ENCODE measurements at places on chromosomes 1 and 21. TPM values are rescaled to one million over a fixed set of nuclear protein-coding genes. Genes with fewer than 3 reads are reported as not detected.
A peak's percentile ranks its signal among the peaks of the same experiment; 100 is the strongest.

CNKSR1 gene
- 1.7 TPM for polyA plus RNA-seq

TMPRSS15 gene
- 0.38 TPM for polyA plus RNA-seq

C1QB gene
- 85.4 TPM for polyA plus RNA-seq

C1orf115 gene
- polyA plus RNA-seq, result 23.8 TPM

DNA sequence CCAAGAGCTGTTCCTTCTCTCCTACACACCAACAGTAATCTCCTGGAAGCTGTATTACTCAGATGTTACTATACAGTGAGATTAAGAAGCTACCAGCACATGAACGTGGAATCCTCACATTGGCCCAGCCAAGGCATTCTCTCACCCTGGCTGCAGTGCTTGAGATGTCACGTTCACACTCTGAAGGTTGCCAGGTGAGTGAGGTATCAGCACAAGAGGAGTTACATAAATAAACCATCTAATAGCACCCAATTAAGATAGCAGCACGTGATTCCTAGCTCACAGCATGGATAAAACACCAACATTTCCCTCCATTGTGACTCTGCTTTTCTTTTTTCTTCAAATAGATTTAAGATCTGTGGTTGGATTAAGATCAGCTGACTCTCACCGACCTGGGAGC is 182.8 kb downstream of the PLPP3 start:
- no peaks in the 10 kb centered on the region for H3K4me1 ChIP-seq
- no peaks in the 10 kb centered on the region for H3K27me3 ChIP-seq
- no peaks in the 10 kb centered on the region for H3K36me3 ChIP-seq
- H3K27ac ChIP-seq, result no peak overlapping the region
- no peak overlapping the region for H3K4me3 ChIP-seq

UBIAD1 gene
- polyA plus RNA-seq, result 15.5 TPM

DNA sequence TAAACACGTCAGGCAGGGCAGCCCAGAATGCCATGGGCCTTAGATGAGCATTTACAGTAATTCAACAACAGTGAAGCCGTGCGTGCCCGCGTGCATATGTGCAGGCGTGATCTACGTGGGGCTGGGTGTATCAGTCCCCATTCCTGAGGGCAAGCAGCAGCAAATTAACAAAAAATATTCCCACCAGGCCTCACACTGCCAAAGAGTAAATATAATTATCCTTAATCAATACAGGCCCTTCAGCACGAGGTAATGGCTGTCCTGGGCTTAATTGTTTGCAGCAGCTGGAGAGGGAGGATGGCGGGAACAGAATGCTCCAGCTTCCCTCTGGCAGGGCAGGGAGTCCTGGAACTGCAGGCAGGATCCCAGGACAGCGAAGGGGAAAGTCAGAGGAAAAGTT is 91.8 kb downstream of the DDX20 start:
- H3K4me3 ChIP-seq, result no peak overlapping the region
- H3K4me1 ChIP-seq, result no peaks in the 10 kb centered on the region
- H3K36me3 ChIP-seq, result no peaks in the 10 kb centered on the region
- no peak for DNase-seq
- no peak overlapping the region for H3K27ac ChIP-seq

- H3K36me3 ChIP-seq, result no peaks in the 10 kb centered on the region
- DNase-seq, result no peak
- peak overlapping the region; percentile 54 for H3K27ac ChIP-seq
- no peak overlapping the region for H3K4me3 ChIP-seq
Observed at GRCh38 chr1:168243636-168244212, 17.9 kb downstream of the SFT2D2 start.

GCSAML gene
- 0.05 TPM for polyA plus RNA-seq

DENND2C gene
- polyA plus RNA-seq, result 2.9 TPM

GRCh38 chr1:235725434-235725833 is 75.8 kb upstream of the GNG4 start:
- no peaks in the 10 kb centered on the region for H3K36me3 ChIP-seq
- no peak overlapping the region for H3K27ac ChIP-seq
- H3K4me3 ChIP-seq, result no peak overlapping the region

DNA sequence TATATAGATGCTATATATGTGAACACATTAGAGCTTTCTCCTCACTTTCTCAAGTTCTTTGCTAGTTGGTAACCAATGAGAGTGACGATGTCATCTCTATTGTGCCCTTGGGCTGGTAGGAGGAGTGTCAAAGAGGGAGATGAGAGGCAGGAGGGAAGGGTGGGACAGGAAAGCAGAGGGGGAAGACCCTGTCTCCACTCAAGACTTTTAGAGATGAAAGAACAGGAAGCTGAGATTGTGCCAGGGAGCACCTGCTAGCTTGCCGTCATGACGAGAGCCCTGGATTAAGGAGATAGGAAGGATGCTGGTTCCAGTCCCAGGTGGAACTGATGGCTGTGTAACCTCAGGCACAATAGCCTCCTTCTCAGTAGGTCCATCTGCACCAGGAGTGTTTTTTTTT is 16.7 kb downstream of the CNR2 start:
- no peaks in the 10 kb centered on the region for H3K36me3 ChIP-seq
- H3K27ac ChIP-seq, result no peak overlapping the region
- DNase-seq, result no peak
- no peaks in the 10 kb centered on the region for H3K27me3 ChIP-seq
- H3K4me3 ChIP-seq, result no peak overlapping the region

DNA sequence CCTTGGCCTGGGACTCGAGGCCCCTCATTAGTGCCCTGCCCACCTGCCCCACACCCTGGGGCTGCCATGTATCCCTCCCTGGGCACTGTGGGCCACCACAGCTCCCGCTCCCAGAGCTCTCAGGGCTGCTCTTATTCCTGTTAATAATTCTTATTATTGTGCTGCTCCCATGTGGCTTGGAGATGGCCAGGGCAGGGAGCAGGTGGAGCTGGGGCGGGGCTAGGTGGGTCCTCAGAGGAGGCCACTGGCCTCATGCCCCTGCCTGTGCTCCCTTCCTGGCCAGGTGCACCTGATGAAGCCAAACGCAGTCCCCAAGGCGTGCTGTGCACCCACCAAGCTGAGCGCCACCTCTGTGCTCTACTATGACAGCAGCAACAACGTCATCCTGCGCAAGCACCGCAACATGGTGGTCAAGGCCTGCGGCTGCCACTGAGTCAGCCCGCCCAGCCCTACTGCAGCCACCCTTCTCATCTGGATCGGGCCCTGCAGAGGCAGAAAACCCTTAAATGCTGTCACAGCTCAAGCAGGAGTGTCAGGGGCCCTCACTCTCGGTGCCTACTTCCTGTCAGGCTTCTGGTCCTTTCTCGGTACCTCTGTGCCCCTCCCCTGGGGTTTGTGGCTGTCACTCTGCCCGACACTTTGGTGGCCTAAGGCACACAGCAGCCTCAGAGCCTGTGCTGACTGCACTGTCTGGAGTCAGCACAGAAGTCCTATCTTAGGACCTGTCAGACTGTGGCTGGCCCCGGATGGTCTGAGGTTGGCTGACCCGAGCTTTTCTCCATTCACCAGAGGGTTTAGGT is 34.1 kb downstream of the BMP8A start:
- no peaks in the 10 kb centered on the region for H3K27me3 ChIP-seq
- no peaks in the 10 kb centered on the region for H3K4me1 ChIP-seq
- DNase-seq, result no peak
- H3K27ac ChIP-seq, result no peak overlapping the region

DNA sequence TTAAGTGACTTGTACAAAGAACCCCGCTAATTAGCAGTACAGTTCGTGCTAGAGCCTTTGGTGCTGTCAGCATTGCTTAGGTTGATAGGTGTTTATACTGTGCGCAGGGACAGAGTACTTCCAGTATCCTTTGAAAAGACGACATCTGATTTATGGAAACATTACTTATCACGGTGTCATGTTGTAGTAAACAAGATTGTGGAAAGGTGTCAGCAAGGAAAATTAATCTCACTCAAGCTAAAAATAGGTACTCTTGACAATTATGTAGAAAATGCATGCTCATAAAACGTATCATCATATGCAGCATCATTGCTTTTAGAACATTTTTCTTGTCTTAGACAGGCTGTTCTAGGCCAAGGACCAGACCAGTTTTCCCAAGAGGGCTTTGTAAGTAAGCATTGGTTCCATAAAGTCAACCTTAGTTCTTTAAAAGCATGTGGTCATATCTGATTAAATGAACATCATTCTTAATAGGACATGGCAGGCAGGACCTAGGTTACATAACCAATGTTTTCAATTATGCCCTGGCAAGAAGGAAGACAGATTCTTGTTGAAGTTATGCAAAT is 33.0 kb downstream of the SH3BGR start:
- H3K36me3 ChIP-seq, result no peaks in the 10 kb centered on the region
- H3K27me3 ChIP-seq, result no peaks in the 10 kb centered on the region
- DNase-seq, result no peak
- no peak overlapping the region for H3K27ac ChIP-seq
- no peaks in the 10 kb centered on the region for H3K4me1 ChIP-seq
- H3K4me3 ChIP-seq, result no peak overlapping the region

DNA sequence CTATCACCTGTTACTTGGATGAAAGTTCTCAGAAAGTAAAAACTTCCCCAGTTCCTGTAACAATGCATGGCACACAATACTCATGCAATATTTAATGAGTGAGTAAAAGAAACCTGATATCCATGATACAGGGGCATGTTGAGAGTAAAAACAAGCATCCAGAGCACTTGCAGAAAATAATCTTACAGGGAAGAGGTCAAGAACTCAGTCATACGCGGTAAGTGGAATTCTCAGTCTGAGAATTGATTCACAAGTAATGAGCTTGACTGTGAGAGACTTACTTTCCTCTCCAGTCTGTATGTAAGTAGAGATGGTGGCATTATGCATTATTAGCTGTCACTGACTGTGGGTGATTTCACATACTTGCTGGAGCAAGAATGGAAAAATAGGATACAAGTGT is 976.9 kb downstream of the BRINP3 start:
- H3K36me3 ChIP-seq, result no peaks in the 10 kb centered on the region
- no peak overlapping the region for H3K4me3 ChIP-seq
- H3K27ac ChIP-seq, result no peak overlapping the region
- no peaks in the 10 kb centered on the region for H3K27me3 ChIP-seq
- no peak for DNase-seq
